ENCODE measurements at places on chromosomes 3 and 15.

DNA sequence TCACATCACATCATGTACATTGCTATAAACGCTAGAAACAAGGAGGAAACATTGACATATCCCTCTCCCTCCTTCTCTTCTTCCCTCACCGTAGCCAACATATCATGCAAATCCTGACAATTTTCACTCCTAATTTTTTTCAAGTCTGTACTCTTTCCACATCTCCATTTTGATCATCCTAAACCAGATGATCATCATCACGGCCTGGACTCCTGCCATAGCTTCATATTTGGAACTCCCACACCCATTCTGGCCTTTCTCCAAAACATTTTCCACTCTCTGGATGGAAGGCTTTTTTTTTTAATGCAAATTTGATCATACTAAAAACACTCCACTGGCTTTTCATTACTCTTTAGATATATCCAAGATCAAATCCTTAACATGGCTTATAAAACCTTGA lies 248.0 kb upstream of the CNTN3 start:
- peak; percentile 44 for DNase-seq

DNA sequence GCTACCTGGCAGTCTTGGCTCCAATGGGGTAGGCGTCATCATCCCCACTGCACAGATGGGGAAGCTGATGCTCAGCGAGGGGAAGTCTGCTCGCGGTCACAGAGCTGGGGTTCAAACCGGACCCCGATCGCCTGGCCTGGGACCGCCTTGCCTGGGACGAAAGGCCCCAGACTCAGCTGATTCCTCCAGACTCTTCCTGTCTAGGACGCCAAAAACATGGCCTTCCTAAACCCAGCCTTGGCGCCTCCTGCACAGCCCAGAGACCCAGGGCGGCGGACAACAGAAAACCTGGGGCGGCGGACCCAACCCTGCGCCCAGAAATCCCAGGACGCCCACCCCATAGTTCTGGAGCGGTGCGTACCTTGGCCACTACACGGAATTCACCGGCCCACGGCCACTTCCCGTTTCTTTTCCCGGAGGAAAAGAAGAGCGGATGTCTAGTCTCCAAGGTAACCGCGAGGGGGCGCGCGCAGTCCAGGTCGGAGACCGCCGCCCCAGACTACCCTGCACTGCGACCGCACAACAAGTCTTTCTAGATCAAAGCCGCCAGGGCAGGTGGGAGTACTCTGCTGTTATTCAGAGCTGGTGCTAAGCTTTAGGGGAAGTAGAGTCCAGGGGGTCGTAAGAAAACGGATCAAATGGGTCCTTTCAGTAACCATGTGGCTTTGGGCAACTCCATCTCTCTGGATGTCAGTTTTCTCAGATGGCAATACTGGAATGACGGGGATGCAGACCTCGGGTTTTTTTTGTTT lies 4.9 kb upstream of the IL17RD start:
- peak; percentile 79 for DNase-seq

- DNase-seq = no peak
Observed at GRCh38 chr3:18703798-18704197, 278.7 kb upstream of the SATB1 start.

DNA sequence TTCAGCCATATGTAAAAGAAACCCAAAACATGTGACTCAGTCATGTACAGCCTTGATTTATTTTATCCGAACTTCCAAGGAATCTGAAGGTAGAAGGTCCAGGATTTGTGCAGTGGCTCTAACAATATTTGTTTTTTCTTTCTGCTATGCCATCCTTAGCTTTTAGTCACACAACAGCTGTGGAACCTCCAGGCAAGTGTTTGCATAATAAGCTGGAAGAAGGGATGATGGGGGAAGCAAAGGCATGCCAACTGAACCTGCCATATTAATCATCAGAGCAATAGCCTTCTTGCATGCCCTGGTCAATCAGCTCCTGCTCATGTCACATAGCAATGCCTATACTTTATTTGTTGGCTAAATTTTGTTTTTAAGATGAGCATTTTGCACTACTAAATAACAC lies 444.7 kb upstream of the ARPP21 start:
- DNase-seq = no peak

GRCh38 chr15:83470887-83471286 lies 23.7 kb downstream of the SH3GL3 start:
- DNase-seq = no peak

GRCh38 chr3:138317687-138318086 lies 12.0 kb downstream of the NME9 start:
- DNase-seq = no peak

DNA sequence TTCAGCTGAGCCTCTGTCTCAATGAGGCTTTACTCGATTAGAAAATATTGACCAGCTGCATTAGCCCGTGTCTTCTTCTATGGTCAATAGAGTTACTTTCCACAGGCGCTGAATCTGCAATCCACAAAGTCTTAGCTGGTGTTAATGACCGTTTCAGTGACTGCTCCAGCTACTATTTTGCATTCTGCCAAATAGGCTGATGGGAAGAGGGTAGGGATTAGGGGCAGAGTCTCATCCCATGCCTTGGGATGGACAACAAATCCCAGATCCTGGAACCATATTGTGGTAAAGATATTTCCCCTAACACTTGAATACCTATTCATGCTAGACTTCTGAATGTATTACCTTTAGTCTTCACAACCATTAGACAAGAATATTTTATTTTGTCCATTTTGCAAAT lies 29.5 kb upstream of the MAGI1 start:
- DNase-seq = no peak

GRCh38 chr3:27633224-27633545 lies 88.9 kb downstream of the EOMES start:
- no peak for DNase-seq

- DNase-seq = no peak
Observed at GRCh38 chr15:92780843-92781242, 119.3 kb upstream of the CHD2 start.

- DNase-seq = no peak
Observed at GRCh38 chr3:72301779-72302178, 516.8 kb upstream of the PROK2 start.

DNA sequence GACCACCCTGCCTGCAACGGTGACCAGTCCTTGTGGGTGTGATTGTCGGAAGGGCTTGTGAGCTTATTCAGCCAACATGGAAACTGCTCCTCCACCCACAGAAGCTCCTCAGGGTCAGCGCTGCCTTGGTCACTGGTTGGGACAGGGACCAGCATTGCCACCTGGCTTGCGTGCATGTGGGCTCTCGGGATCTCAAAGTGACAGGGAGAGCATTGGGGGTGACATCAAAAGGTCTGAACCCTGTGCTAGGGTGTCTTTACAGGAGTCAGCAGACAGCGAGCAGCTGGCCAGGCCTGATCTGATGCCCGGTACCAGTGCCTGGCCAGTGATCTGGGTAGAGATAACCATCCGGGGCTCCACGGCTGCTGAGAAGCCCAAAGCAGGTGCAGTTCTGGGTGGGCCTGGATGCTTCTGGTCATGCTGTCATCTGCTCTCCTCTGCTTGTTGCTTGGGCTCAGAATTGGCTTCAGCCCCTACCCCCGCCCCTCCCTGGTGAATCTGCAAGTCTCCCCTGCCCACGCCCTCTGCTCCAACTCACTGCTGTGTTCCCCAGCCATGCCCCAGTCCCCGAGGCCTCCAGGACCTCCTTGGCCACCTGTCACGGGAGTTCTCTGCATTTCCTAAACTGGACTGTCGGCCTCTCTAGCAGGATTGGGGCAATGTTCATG lies 134.8 kb downstream of the NSMCE3 start:
- no peak for DNase-seq

GRCh38 chr3:33936921-33937525 lies 138.6 kb downstream of the PDCD6IP start:
- DNase-seq = no peak

- DNase-seq = no peak
Observed at GRCh38 chr3:54138937-54139547, 16.7 kb downstream of the CACNA2D3 start.

- DNase-seq = peak; percentile 91
Observed at GRCh38 chr3:104460477-104461406, 906.0 kb upstream of the ALCAM start.

DNA sequence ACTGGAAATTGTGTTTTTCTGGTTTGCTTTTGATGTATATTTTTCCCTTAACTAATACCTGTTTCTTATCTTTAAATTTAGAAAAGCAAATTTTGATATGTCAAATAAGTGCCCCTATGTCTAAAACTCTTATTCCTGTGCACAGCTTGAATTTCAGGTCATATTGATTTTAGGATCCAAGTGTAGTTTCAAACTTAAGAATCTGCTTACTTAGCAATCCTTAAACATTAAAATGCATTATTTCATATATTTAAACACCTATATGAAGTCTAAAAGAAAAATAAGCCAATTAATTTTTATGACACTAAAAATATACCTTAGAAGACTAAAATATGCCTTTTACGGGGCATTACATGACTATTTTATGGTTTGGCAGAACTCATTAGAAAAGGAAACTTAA lies 59.2 kb downstream of the NECTIN3 start:
- no peak for DNase-seq

GRCh38 chr3:134640872-134641470 lies 9.9 kb downstream of the KY start:
- peak; percentile 27 for DNase-seq

- peak; percentile 47 for DNase-seq
Observed at GRCh38 chr3:50436114-50436674, 67.2 kb downstream of the CACNA2D2 start.

DNA sequence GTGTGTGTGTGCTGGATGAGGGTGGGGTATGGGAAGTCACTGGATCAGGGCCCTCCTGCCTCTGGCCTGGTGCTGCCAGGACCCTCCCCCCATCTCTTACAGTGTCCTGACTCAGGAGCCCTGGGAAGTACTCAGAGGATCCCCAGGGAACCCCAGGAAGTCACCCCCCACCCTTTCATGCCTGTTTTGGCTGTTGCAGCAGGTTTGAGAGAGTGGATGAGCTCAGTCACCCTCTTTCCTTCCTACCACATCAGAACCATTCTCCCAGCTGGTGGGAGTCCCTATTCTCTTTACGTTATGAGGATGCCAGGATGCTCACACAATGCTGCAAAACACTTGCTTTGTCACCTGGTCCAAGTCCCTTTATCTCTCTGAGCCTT lies 59.0 kb downstream of the BDH1 start:
- no peak for DNase-seq

DNA sequence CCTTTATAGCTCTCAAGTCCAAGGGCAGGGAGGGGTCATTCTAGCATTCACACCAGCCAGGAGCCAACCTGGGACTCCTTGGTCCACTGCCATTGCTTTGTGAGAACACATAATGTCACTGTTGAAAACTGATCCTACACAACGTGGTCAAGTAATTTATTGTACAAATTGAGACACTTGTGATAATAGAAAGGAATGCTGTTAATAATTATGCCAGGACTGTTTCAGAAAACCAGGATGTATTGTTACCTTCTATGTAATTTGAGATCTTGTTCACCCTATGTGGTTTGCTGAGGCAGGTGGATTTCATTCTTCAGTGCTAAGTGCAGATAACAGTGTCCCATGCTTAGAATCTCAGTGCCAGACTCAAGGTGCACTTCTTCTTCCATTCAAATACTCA lies 33.3 kb downstream of the TMCO5A start:
- no peak for DNase-seq

DNA sequence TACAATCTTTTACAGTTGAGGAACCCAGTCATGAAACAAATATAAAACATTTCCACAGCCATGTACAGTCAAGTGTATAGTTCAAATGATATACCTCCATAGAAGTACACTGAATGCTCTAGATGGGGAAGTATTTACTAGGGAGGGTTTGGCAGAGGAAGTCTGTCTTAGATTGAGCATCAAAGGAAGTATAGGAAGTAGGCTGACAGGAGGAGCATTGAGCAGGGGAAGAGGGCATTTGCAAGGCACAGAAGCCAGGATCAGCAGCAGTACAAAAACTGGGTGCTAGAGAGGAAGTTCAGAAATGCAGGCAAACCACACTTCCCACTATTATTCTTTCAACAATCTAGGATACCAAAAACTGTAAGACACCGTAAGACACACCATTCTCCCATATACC lies 122.6 kb downstream of the ANO10 start:
- DNase-seq = peak; percentile 31

- DNase-seq = no peak
Observed at GRCh38 chr3:126119008-126119675, 35.2 kb upstream of the SLC41A3 start.

DNA sequence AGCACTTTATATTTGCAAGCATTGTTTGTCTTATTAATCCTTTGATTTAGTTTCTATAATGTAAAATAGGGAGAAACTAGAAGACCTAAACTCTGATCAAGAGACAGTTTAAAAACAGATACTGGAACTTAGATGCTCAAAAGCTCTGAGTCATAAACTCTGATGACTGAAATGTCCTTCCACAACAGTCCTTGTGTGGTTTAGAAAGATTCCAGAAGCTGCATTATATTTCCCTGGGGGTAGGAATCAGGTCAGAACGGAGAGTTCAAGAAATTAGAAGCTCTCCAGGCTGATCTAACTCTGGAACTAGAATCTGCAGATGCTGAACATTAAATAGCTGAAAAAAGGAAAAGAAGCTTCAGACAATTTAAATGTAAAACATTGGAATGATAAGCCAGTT lies 18.3 kb upstream of the ONECUT1 start:
- DNase-seq = no peak

DNA sequence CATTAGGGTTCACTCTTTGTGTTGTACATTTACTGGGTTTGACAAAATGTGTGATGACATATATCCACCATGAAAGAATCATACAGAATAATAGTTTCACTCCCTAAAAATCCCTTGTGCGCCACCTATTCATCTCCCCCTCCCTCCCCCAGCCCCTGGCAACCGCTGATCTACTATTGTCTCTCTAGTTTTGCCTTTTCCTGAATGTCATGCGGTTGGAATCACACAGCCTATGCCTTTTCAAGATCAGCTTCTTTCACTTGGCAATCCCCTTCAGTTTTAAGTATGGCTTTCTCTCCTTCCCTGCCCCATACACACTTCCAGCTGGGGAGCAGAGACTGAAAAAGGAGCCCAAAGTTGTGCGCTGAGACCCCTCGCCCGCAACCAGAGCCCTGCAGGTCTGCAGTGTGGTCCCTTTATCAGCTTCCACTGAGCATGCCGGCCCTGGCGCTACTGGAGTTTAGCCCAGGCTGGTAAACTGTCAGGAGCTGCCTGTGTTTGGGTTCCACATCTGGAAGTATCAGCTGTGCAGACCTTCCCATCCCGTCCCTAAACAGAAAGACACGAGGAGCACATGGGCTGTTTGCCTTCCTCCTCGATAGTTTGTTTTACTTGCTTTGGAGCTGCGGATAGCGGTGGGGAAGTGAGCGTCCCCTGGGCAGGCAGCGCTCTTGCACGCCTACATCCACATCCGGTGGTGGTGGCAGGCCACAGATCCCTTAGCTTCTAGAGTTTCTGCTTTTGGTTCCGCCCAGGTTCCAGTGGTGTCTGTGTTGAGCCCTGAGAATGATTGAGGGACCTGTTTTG lies 12.3 kb downstream of the BOC start:
- DNase-seq = no peak

- no peak for DNase-seq
Observed at GRCh38 chr3:175001091-175001490, 142.0 kb downstream of the NAALADL2 start.

DNA sequence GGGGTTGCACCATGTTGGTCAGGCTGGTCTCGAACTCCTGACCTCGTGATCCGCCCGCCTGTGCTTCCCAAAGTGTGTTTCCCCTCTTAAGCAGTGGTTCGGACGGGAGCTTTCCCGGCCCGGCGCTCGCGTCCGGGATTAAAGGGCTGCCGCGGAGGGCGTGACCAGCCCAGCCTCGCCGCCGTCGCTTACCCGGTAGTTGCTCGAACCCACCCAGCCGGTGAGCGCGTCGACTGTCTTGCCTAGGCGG lies 513 bp downstream of the CLASP2 start:
- DNase-seq = peak; percentile 71
